ENCODE measurements at places on chromosomes 1 and 21. TPM values are rescaled to one million over a fixed set of nuclear protein-coding genes. Genes with fewer than 3 reads are reported as not detected.
A peak's percentile ranks its signal among the peaks of the same experiment; 100 is the strongest.

- H3K27me3 ChIP-seq: peaks cover 16% of the 10 kb centered on the region
- H3K36me3 ChIP-seq: no peaks in the 10 kb centered on the region
- no peaks in the 10 kb centered on the region for H3K4me1 ChIP-seq
Measured at GRCh38 chr1:240099748-240100147, 8.1 kb downstream of the FMN2 start.

DNA sequence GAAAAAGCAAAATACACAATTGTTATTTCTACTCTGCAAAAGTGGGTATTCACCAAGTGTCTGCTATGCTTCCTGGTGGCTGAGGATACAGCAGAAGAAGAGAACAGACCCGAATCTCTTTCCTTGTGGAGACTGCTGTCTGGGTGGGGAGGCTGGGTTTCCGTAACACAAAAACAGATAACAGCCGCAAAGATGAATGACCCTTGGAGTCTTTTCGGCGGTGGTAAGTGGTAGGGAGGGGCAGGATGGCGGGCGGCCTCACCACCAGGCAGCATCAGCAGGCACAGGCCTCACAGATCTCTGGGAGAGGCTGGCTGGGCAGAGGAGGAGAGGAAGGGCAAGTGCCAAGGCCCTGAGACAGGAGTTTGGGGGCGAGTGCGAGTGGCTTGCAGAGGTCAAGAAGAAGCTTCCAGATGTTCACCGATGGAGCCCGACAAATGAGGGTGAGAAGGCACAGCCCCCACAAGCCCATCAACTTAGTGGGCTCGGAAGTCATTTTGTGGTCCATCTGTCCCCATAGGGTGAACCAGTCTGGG is 164.2 kb downstream of the RHOU start:
- no peaks in the 10 kb centered on the region for H3K36me3 ChIP-seq
- no peak overlapping the region for H3K27ac ChIP-seq
- H3K4me3 ChIP-seq: no peak overlapping the region
- DNase-seq: no peak
- no peaks in the 10 kb centered on the region for H3K4me1 ChIP-seq

DNA sequence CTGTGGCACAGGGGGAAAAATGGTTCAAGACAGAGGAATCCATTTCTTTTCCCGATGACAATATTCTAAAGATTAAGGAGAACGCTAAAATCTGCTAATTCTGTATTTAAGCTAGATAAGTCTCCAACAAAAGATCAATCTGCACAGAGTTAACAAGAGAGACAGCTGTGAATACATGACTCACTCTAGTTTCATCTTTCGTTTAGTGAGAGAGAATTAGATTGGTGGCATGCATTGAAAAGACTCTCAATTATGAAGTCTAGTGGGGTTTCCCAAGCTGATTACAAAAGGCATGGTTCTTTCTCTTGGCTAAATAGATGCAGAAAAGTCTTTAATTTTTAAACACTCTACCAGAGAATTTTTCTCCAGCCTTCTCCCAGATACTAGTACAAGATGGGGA is 34.4 kb downstream of the CAPN9 start:
- no peaks in the 10 kb centered on the region for H3K36me3 ChIP-seq
- H3K4me1 ChIP-seq: no peaks in the 10 kb centered on the region
- H3K4me3 ChIP-seq: no peak overlapping the region
- DNase-seq: no peak
- peaks cover 9% of the 10 kb centered on the region for H3K27me3 ChIP-seq

GRCh38 chr1:3690282-3691065 is 38.2 kb downstream of the TP73 start:
- no peaks in the 10 kb centered on the region for H3K36me3 ChIP-seq
- no peak for DNase-seq
- no peaks in the 10 kb centered on the region for H3K27me3 ChIP-seq
- no peak overlapping the region for H3K4me3 ChIP-seq

Gene CDC73
- total RNA-seq: 52.4 TPM

DNA sequence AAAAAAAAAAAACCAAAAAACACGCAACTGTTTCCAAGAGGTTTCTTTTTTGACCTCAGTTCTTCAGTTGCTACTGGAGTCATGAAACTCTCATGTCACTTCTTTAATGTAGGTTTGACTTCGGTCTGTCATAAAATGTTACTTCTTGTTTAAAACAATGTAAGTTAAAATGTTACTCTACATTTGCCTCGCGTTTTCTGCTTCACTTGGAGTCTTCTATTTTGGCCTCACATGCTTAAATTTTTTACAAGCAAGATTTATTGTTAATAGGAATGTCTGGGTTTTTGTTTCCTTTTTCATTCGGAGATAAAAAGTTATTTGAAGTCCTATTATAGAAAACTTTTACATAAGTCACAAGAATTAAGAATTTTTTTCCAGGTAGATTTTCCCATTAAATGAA is 880.2 kb downstream of the LTN1 start:
- peaks cover 2% of the 10 kb centered on the region for H3K27me3 ChIP-seq
- H3K4me3 ChIP-seq: no peak overlapping the region
- no peak overlapping the region for H3K27ac ChIP-seq
- no peaks in the 10 kb centered on the region for H3K36me3 ChIP-seq

DNA sequence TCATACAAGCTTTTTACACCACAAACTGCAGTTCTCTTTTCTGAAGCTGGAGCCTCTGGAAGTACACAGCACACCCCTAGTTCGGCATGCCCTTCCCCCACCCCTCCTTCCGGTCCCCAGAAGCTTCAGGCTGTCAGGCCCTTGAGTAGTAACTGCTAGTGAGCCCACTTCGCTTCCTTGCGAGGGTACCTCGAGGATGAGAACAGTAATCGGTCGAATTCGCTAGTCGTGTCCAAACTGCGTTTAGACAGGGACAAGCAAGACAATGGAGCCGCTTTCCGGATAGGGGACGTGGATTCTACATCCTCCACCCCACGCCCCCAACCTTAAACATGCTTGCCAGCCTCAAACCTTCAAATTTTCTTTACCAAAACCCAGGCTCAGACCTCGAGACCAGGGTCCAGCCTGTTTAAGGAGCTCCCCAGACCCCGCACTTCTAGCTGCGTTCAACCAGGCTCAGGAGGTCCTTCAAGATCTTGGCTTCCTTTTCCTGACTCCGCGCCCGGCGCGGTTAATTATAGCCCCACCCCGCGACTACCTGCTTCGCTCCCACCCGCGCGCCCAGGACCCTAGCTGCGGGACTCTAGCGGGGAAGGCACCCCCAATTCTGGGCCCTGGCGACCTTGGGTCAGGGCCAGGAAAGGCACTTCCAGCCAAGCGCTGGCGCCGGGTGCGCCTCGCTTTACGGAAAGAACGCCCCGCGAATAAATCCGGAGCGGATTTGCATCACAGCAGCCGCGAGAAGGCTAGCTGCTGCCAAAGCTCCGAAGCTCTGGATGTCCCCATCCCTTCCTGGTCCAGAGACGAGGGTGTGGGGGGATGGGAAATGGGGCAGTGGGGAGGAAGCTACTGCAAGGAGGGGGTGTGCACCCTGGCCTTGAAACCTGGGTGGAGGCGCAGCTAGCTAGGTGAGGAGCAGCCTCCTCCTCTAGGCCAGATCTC is 8.1 kb upstream of the TSPAN1 start:
- H3K4me1 ChIP-seq: peaks cover 17% of the 10 kb centered on the region
- peak overlapping the region; percentile 85 for H3K27ac ChIP-seq
- peak overlapping the region; percentile 65 for H3K4me3 ChIP-seq
- no peaks in the 10 kb centered on the region for H3K36me3 ChIP-seq
- no peaks in the 10 kb centered on the region for H3K27me3 ChIP-seq

Gene HSPB7
- not detected for total RNA-seq

GRCh38 chr1:21121764-21122471 is 54.8 kb downstream of the EIF4G3 start:
- H3K27ac ChIP-seq: no peak overlapping the region
- H3K36me3 ChIP-seq: peaks cover 10% of the 10 kb centered on the region
- no peak overlapping the region for H3K4me3 ChIP-seq
- DNase-seq: no peak
- H3K27me3 ChIP-seq: no peaks in the 10 kb centered on the region

DNA sequence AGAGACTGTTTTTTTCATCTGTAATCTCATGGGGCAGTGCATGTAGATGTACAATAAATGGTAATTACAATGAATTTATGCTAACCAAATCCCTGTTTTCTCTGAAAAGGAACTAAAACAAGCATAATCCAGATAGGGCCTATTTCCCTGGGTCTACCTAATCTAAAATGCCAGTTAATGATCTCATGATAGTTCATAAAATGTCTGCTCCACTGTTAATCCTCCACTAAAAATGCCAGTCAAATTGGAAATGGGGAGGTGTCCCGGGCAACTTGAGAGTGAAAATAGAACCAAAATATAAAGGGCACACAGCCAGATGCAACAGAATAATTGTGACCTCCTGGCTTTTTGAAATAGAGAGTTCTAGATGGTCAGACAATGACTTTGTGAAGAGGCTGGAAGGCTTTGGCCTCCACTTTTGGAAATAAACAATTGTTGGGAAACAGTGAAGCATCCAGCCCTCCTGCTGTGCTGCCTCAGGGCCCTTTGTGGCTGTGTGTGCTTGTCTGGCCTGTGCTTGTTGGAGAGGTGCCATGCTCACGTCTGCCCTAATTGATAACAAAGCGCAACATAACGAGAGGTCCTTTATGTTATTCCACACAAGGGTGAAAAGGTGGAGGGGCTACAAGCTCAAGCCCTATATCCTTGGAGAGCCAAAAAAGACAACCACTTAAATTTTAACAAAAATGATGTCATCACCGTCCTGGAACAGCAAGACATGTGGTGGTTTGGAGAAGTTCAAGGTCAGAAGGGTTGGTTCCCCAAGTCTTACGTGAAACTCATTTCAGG is 97.7 kb downstream of the ATP5PO start:
- H3K4me3 ChIP-seq: no peak overlapping the region
- H3K27ac ChIP-seq: no peak overlapping the region
- no peaks in the 10 kb centered on the region for H3K4me1 ChIP-seq
- H3K36me3 ChIP-seq: peaks cover 1% of the 10 kb centered on the region
- DNase-seq: no peak

- H3K27me3 ChIP-seq: no peaks in the 10 kb centered on the region
- H3K4me1 ChIP-seq: no peaks in the 10 kb centered on the region
- no peak for DNase-seq
- H3K27ac ChIP-seq: no peak overlapping the region
- H3K4me3 ChIP-seq: no peak overlapping the region
Measured at GRCh38 chr1:87644579-87645190, 316.0 kb downstream of the LMO4 start.

- peaks cover 8% of the 10 kb centered on the region for H3K27me3 ChIP-seq
- H3K27ac ChIP-seq: no peak overlapping the region
- H3K36me3 ChIP-seq: no peaks in the 10 kb centered on the region
- no peak overlapping the region for H3K4me3 ChIP-seq
- peaks cover 2% of the 10 kb centered on the region for H3K4me1 ChIP-seq
Measured at GRCh38 chr1:248243204-248243603, 12.0 kb downstream of the OR2M4 start.

GRCh38 chr1:226870026-226870400 is 403 bp upstream of the PSEN2 start:
- H3K4me1 ChIP-seq: peaks cover 5% of the 10 kb centered on the region
- no peak overlapping the region for H3K27ac ChIP-seq
- H3K36me3 ChIP-seq: no peaks in the 10 kb centered on the region
- no peak for DNase-seq

DNA sequence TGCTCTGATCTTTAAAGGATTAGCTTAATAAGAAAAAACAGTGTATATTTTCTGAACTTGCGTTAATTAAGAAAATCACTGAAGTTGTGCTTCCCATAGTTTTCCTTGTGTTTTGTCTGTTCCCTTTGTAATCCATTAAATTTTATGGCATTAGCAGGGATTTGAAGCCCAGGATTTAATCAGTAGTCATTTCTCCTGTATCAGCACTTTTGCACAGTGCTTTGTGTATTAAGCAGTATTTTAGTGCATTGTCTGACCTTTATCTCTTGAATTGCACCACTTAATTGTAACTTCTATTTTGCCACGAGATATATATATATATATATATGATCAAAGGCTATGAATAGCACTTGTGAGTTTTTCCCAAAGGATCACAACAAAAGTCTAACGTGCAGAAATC is 133.7 kb downstream of the S1PR1 start:
- no peak for DNase-seq
- peaks cover 5% of the 10 kb centered on the region for H3K27me3 ChIP-seq
- no peaks in the 10 kb centered on the region for H3K36me3 ChIP-seq
- peaks cover 10% of the 10 kb centered on the region for H3K4me1 ChIP-seq

Gene LCE3E
- not detected for total RNA-seq

Gene TTC24
- total RNA-seq: 9.1 TPM

DNA sequence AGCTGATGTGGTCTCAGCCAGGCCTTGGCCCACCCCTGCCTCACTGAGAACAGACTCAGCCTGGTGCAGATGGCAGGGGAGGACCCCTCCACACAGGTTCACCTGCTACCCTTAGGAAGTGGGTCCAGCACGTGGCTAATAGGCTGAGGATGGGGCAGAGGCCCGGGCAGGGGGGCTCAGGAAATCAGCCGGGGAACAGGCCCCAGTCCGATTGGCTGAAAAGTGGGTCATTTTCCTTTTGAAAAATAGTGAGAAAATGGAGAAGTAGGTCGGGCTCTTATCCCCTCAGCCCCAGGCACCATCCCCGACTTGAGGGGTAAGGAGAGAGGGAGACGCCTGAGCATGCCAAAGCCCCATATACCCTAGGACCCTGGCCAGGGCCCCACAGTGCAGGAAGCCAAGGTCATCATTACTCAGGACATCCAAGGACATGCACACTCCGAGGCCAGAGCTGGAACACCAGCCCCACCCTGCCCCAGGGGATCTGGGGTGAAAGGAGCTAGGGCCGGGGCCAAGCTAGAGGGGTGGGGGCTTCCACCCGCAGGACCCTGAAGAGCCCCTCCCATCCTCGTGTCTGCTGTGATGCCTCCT is 11.0 kb downstream of the DLGAP3 start:
- H3K27ac ChIP-seq: no peak overlapping the region
- no peak overlapping the region for H3K4me3 ChIP-seq
- no peaks in the 10 kb centered on the region for H3K36me3 ChIP-seq
- no peak for DNase-seq
- peaks cover 2% of the 10 kb centered on the region for H3K4me1 ChIP-seq
- H3K27me3 ChIP-seq: peaks cover 33% of the 10 kb centered on the region

Gene LORICRIN
- not detected for total RNA-seq

Gene CRNN
- total RNA-seq: not detected

Gene SPRR4
- total RNA-seq: not detected

Gene KIF17
- total RNA-seq: 0.25 TPM

GRCh38 chr1:7459914-7460313 is 311.2 kb upstream of the VAMP3 start:
- no peak overlapping the region for H3K27ac ChIP-seq
- no peak overlapping the region for H3K4me3 ChIP-seq
- H3K27me3 ChIP-seq: no peaks in the 10 kb centered on the region
- H3K4me1 ChIP-seq: no peaks in the 10 kb centered on the region
- no peaks in the 10 kb centered on the region for H3K36me3 ChIP-seq

DNA sequence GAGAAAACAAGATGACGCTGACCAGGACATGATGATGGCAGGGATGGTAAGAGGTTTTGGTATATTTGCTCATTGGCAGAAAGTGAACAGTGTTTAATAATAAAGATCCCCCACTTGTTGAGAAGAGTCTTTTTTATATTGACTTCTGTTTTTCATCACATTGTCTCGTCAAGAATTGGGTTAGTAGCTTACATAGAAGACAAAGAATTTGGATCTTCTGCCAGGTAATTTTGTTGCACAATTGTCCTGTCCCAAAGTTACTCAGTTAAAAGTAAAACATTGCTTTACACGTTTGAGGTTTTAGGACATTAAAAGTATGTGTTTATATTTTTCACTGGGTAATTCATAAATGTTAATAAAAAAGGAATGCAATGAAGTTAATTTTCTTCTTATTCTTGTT is 48.3 kb upstream of the LAMC2 start:
- no peak overlapping the region for H3K4me3 ChIP-seq
- no peaks in the 10 kb centered on the region for H3K4me1 ChIP-seq
- H3K27me3 ChIP-seq: peaks cover 2% of the 10 kb centered on the region
- H3K27ac ChIP-seq: no peak overlapping the region
- H3K36me3 ChIP-seq: no peaks in the 10 kb centered on the region

Gene MYCL
- 0.11 TPM for total RNA-seq

Gene IGSF3
- 3.8 TPM for total RNA-seq

Data from activated CD4-positive, alpha-beta T cell treated with anti-CD3 and anti-CD28 coated beads for 36 hours (primary cell).